ENCODE measurements at places on chromosomes 11 and 22.

DNA sequence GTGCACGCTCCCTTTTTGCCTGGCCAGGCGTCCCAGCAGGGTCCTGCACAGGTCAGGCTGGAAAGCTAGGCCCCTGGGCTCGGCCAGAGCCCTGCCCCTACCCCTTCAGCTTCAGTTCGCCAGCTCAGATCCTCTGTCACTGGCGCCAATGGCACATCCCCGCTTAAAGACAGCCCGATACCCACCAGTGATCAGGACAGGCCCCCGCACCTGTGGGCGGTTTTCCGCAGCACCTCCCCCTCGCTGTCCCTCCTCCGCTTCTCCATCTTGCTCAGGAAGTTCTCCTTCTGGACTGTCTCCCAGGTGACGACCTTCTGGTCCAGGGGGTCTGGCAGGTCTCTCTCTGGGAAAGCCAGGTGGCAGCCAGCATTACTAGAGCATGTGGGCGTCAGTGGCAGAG lies 5.9 kb downstream of the TSSC4 start:
- DNase-seq = no peak

- DNase-seq = no peak
These were observed 2.1 kb downstream of the SLC35E4 start for GRCh38 chr22:30637701-30638114.

- DNase-seq = no peak
These were observed 96.9 kb downstream of the MTMR3 start for GRCh38 chr22:29979777-29980321.

DNA sequence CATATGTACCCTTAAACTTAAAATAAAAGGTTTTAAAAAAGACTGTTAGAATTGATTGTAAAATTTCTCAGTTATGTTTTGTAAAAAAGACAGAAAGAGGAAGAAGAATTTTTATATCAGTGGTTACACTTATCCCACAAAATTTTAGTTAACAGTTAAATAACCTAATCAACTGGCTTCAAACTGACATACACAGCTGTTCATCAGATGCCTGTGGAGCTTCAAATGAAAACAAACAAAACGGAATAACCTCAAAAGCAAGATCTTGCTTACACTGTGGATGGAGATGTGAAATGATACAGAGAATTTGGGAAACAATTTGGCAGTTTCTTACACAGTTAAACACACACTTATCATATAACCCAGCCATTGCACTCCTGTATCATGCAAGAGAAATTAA lies 521.0 kb downstream of the ETS1 start:
- DNase-seq = no peak

DNA sequence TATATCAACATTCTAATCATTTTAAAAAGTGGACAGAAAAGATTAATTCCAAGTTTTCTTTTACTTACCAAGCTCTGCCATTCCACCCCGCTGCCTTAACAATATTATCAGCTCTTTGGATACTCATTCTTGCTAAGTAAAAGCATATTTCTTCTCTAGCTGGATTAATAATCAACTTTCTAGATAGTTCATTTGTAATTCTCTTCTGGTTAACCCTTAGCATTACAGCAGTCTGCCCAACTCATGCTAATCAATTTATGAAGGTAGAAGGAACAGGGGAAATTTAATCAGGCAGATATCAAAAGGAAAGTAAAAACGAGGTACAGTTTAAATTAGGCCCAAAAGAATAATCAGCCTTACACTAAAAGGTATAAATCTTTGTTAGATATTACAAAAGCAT lies 41.0 kb upstream of the SOX6 start:
- DNase-seq = no peak

GRCh38 chr11:106228996-106229395 lies 151.5 kb downstream of the AASDHPPT start:
- no peak for DNase-seq

DNA sequence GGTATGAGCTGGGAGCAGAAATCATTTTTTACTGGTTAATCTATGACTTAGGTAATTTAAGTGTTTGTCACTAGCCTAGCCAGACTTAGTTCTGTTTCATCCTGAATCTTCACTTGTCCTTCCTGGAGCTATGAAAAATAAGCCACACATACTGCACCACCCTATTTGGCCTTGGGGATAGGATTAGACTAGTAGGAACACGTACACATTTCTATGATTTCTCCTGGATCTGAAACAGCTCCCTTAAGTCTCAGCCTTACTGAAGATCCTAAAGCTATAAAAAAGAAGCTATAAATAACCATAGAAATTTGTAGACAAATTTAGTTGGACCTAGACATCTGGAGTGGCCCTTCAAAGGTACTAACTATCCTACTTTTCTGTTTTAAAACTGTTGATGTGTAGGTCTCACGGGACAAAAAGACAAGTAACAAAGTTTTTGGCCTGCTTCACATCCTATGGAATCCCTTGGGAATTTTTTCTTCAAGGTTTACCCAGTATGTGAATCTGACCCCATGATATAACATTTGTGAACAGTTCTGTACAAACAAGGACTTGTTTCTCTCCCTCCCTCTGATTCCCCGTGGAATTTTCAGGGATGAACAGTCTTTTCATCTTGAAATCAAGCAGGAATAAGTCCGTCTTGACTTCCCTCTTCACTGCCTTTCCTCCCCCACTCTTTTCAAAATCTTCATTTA lies 275.0 kb downstream of the FAM76B start:
- DNase-seq = no peak

- DNase-seq = no peak
These were observed 2.0 kb downstream of the FBXO3 start for GRCh38 chr11:33772300-33772699.

GRCh38 chr11:37451903-37452302 lies 853.9 kb upstream of the RAG2 start:
- DNase-seq = no peak

DNA sequence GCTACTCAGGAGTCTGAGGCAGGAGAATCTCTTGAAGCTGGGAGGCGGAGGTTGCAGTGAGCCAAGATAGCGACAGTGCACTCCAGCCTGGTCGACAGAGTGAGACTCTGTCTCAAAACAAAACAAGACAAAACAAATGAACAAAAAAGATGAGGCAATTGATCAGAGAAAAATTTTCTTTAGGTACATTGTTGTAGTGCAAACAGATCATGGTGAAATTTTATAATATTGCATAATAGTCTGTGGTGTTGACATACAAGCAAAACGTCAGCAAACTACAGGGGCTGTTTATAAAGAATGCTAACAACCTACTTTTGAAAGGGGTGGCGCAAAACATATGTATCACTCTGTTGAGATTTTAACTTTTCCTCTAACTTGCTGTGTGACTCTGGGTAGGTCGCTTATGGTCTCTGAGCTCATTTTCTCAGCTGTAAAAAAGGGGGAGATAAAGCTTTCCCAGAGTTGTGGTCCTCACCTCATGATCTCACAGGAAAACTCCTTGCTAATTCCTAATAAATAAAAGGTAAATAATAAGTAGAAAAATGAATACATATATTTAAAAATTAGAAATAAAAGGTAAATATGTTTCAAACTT lies 64.8 kb upstream of the NUP160 start:
- DNase-seq = no peak

GRCh38 chr11:73249304-73249703 lies 22.8 kb upstream of the P2RY6 start:
- DNase-seq = no peak

GRCh38 chr22:19646383-19646782 lies 67.9 kb upstream of the SEPTIN5 start:
- no peak for DNase-seq

DNA sequence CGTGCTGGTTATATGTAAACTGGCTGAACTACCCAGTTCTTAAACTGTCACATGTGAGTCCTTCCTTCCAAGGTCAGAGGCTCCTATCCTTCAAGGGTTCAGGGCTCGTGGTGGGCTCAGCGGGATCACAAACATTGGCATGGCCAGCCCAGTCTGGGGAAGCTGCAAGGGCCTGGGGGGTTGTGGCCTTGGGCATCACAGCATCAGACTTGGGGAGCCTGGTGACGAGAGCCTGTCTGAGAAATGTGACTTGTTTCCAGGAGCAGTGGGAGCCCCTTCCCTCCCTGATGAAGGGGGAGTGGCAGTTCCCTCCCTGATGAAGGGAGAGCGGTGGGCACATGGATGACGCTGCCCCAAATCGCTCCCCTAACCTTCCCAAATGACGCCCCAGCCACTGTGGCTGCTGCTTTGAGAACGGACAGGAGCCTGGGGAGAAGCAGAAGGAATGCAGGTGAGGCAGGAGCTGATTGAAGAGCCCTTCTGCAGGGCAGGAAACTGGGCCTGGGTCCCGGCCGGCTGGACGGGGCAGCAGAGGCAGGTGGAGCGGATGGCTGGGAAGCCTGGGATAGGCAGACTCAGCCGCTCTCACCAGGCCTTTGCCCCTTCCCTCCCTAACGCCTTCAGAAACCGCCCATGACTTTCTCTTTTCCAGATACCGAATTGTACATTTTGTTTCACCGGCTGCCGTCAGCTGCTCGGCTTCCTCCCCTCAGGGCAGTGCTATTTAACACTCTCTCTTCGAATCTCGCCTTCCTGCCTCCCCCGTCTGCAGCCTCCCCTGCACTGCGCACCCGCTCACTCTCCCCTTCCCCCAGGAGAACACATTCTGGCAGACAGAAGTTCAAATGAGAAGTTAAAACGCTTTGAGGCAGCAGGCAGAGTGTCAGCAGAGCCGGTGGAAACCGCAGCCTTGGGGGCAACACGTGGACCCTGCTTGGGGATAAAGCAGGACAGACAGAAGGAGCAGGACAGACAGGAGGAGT lies 1486.7 kb downstream of the BRD1 start:
- no peak for DNase-seq

- peak; percentile 11 for DNase-seq
These were observed 43.9 kb downstream of the NFAM1 start for GRCh38 chr22:42388130-42388797.

DNA sequence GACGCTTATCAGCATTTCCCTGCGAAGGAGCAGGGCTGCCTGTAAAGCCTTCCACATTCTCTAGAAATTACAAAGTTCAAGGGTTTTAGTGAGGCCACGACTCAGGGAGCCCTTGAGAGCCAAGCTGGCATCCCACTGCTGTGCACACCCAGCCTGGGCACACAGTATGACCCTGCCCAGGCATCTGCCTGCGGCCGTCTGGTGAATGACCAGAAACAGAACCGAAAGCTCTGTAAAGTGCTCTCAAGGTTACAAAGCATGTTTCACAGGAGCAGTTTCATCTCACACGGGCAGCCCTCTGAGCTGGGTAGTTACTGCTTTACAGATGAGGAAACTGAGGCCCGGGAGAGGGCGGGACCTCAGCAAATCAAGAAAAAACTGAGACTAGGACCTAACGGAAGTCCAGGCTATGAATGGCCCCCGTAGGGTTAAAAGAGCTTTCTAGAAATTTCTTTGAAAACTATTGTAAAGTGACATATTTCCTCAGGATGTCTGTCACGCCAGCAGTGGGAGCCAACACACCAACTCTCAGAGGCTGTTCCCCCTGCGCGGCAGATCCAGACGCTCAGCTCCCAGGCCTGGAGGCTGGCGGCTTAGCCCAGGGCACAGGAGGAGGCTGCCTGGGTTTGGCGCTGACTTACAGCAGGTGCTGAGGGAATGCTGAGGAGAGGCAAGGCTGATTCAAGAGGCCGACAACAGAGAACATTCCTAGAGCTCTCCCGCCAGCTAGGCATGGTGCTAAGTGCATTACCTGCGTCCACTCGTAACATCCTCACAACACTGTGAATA lies 7.7 kb upstream of the TCF20 start:
- DNase-seq = no peak

GRCh38 chr11:29389793-29390192 lies 627.0 kb downstream of the KCNA4 start:
- DNase-seq = no peak

GRCh38 chr11:66542362-66542761 lies 3.5 kb downstream of the ZDHHC24 start:
- DNase-seq = no peak

GRCh38 chr11:97948793-97949192 lies 1072.0 kb upstream of the CNTN5 start:
- DNase-seq = no peak

DNA sequence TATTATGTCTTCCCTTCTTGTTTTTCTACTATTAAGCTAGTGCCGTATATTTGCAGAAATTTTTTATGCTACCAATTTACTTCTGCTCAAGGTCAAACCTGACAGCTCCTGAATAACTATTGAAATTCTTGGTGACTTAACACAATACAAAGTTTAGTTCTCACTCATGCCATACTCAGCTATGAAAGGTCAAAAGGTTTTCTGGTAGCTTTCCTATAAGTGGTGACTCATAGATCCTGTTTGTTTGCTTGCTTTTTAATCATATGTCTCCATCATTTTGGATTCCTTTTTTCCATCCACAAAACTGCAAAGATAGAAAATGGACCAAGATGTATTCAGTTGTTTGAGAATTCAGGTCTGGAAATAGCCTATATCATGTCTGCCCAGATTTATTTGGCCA lies 855.8 kb upstream of the LRRC4C start:
- DNase-seq = no peak

GRCh38 chr11:6473451-6474412 lies at the start of gene TRIM3:
Gene TRIM3, minus strand, starts transcription at chr11:6473941. Its CDS starts 8,246 bp downstream, at chr11:6465695.
- DNase-seq = peak; percentile 81

- DNase-seq = no peak
These were observed 122.5 kb downstream of the APIP start for GRCh38 chr11:34793666-34794065.

DNA sequence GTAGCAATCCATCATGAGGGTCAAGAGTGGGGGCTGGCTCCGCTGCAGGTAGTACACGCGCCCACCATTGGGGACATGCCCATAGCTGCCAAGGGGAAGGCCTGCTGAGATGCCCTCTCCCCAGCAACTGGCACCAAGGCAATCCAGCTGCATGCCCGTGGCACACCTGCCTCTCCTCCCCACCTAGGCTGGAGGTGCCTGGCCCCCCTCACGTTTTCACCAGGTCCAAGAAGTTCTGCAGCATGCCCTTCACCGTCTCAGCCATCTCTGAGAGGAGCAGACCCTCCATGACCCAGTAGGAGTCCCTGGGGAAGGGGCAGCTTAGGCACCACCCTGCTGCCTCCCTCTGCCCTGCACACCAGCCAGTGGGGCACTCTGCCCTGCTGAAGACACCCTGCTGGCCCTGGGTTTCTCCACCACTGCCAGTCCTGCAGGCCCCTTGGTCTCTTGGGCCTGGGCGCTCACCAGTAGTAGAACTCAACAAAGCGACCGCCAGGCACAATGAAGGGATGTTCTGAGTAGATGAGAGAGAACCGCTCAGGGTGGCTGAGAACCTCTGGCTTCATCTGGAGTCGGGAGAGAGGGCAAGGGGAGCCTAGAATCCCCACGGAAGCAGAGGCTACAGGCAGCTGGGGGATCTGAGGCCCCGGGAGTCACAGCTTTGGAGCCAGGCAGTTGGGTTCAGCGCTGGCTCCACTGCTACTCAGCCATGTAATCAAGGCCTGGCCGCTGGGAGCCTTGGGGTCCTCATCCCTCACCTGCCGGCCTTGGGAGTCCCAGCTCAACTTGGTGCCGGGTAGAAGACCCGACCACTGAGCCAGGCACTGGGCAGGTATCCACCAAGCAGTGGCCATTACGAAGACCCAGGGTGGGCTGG lies 17.8 kb downstream of the TREH start:
- no peak for DNase-seq

DNA sequence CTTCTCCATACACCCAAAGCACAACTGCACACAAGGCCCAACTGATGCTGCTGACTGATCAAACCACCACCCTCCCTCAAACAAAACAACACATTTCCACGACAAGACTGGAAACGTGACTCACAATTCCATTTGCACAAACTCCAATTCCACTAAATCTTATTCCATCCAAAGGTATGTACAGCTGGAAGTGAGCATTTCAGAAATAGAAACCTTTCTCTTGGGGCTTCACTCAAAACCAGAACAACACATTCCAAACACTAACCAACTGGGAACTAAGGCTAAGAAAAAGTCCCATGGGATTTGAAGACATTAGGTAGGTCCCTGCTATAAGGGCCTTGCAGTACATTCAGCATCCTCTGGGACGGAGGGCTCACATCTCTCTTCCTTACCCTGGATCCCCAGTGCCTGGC lies 19.6 kb downstream of the MORC2 start:
- no peak for DNase-seq

All from nucleus accumbens (tissue), 56 donors.